ENCODE measurements at places on chromosomes 4 and X. TPM values are rescaled to one million over a fixed set of nuclear protein-coding genes. Genes with fewer than 3 reads are reported as not detected.
A peak's percentile ranks its signal among the peaks of the same experiment; 100 is the strongest.

BCOR gene
- total RNA-seq: 65.5 TPM

ARHGAP6 gene
- not detected for total RNA-seq

SUPT20HL2 gene
- not detected for total RNA-seq

CLDN34 gene
- not detected for total RNA-seq

KCNE5 gene
- 0.26 TPM for total RNA-seq

IGFBP7 gene
- total RNA-seq: not detected

KLHL13 gene
- 1.3 TPM for total RNA-seq

ERAS gene
- not detected for total RNA-seq

TMEM31 gene
- total RNA-seq: not detected

SPRY1 gene
- 58.1 TPM for total RNA-seq

XPNPEP2 gene
- total RNA-seq: 0.24 TPM

GRCh38 chr4:107131295-107131694 is 95.2 kb upstream of the DKK2 start:
- no peak for DNase-seq

DNA sequence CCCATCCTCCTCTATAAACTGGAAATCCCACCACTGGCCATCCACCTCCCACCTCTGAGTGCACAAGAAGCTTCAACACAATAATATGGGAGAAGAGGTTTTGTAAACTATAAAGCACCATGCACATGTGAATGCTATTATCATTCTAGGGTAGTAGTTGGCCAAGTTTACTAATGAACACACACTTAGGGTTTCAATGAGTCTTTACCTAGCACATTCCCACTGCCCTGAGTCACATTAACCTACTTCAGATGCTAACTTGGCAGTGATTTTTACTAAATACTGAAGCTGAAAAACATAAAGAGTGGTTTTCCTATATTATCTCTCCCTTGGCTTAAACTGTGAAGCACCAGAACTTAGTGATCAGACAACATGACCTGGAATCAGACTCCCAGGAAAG is 93.9 kb downstream of the SH3KBP1 start:
- DNase-seq: no peak

DNA sequence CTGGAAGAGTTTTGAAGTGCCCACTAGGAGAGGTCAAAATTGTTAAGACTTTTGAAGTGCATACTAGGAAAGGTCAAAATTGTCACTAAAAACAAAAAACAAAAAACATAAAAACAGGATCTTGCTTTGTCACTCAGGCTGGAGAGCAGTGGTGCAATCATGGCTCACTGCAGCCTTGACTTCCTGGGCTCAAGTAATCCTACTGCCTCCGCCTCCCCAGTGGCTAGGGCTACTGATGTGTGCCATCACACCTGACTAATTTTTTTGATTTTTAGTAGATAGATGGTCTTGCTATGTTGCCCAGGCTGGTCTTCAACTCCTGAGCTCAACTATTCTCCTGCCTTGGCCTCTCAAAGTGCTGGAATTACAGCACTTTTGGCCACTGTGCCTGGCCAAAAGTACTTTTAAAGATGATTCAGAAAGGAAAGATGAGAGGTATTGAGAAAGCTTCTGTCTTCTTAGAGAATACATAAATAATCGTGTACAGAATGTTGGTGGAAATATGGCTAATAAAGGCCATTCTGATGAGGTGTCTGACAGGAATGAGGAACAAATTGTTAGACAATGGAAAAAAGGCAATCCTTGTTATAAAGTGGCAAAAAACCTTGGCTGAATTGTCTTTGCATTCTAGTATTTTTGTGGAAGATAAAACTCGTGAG is 43.3 kb upstream of the STX18 start:
- no peak for DNase-seq

DNA sequence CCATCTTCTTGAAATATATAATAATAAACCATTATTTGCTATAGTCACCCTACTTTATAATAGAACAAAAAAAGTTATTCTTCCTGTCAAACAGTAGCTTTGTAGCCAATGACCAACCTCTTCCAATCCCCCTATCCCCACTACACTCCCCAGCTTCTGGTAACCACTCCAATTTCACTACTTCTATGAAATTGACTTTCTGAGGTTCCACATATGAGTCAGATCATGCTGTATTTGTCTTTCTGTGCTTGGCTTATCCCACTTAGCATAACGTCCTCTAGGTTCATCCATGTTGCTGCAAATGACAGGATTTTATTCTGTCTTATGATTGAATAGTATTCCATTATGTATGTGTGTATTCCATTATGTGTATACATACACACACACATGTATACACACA is 809.7 kb upstream of the NDST4 start:
- no peak for DNase-seq

DNA sequence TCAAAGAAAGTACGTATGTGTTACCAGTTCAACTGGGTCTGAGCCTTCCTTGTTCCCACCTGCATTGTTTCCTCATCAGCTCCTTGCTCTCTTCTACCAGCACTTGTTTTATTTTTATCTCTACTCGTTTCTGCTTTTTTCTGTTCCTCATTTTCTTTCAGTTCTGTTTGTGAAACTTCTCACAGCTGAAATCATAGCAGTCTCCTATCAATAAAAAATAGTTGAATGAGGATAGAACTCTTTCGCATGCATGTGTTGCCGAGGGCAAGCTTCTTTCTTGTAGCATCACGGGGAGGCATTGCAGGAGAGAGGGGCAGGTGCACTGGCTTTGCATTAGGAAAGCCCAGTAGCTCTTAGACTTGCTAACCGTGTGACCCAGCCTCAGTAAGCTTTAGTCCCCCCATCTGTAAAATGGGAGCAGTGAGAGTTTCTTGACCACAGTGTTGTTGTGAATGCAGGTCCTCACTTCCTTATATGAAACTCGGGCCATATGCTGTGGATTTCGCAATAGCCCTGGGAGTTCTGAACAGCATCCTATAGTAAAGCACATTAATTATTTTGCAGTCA is 24.7 kb downstream of the OFD1 start:
- no peak for DNase-seq

DNA sequence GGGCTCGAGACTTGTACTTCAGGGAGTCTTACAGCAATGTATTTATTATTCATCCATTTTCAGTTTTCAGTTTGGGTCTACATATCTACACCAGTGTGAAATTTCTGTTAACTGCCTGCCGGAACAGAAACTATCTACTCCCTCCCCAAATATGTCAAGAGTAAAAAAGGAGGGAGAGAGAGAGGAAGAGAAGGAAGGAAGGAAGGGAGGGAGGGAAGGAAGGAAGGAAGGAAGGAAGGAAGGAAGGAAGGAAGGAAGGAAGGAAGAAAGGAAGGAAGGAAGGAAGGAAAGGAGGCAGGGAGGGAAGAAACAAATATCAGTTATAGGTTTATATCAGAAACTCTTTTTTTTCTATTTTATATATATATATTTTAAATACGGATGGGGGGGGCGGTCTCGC is 12.6 kb downstream of the RPL39 start:
- no peak for DNase-seq

- DNase-seq: no peak
Observed at GRCh38 chrX:109990582-109991276, 12.2 kb upstream of the TMEM164 start.

DNA sequence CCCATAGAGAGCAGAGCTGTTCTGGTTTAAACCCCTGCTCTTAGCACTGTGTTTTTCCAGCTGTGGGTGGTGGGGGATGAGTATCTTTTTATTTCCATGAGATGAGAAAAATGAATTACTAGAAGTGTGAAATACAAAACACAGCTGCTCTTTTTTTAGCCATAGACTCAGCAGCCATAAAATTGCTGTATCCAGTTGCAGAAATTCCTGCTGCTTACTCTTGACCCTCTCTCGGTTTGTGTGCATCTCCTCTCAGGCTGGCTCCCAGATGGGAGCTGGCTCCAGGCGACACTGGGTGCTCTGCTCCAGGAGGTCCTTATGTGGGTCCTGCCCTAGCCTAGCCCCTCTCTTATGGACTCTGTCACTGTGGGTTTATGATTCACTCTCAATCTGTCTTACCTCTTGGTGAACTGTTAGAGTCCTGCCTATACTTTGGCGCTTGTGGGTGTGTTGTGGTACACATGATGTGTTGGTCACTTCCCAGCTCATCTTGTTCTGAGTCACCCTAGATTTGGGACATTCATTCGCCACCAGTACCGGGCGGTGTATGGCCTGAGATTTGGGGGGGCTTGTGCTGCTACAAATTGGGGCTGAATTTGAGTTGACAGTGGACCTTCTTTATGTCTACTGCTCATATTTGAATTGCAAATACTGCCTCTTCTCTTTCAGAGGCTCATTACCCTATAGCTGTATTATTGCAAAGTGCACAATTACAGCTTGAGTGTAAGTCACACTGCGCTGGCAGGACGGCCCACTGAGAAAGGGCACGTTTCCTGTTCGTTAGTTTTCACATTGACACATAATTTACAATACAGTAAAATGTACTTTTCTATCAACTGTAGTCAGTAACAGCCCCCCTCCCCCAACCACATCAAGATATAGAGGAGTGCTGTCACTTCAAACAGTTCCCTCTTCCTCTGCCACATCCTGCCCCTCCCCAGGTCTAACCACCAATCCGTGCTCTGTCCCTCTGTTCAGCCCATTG is 46.9 kb upstream of the MSANTD1 start:
- DNase-seq: peak; percentile 78

- no peak for DNase-seq
Observed at GRCh38 chr4:121881158-121881557, 10.9 kb upstream of the BBS7 start.

DNA sequence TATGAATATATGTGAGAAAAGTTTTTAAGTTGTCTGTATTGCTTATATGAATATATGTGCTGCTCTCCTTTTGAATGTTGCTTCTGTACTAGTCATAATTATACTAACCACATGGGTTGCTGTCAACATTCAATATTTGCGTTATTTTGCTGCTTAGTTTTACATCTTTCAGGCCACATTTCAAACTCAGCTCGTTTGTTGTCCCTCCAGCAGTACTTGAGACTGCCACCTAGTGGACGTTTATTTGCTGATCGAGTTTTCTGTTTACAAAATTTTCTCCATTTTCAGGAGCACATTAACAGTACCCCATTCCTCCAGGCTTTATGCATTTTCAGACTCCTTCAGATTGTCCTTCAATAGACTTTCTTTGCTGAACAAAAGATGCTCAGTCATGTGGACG is 75.8 kb downstream of the NUDT11 start:
- DNase-seq: peak; percentile 32

DNA sequence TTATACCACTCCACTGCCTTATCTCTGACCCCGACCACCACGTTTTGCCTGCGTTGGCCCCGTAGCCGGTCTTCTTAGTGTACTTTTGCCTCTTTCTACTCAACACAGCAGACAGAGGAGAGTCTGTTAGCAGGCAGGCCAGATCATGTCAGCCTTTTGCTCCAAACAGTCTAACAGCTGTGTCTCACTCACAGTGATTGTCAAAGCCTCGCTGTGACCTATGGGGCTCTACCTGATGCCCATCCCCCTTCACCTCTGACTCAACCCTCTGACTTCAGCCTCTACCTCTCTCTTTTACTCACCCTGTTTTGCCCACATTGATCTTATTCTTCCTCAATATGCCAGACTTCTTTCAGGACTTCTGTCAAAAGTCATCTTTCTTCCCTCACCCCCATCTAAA is 127.1 kb downstream of the TRIML1 start:
- no peak for DNase-seq

- peak; percentile 47 for DNase-seq
Observed at GRCh38 chr4:15771216-15772058, 6.7 kb upstream of the CD38 start.

GRCh38 chr4:31068257-31069075 is 348.3 kb downstream of the PCDH7 start:
- no peak for DNase-seq

DNA sequence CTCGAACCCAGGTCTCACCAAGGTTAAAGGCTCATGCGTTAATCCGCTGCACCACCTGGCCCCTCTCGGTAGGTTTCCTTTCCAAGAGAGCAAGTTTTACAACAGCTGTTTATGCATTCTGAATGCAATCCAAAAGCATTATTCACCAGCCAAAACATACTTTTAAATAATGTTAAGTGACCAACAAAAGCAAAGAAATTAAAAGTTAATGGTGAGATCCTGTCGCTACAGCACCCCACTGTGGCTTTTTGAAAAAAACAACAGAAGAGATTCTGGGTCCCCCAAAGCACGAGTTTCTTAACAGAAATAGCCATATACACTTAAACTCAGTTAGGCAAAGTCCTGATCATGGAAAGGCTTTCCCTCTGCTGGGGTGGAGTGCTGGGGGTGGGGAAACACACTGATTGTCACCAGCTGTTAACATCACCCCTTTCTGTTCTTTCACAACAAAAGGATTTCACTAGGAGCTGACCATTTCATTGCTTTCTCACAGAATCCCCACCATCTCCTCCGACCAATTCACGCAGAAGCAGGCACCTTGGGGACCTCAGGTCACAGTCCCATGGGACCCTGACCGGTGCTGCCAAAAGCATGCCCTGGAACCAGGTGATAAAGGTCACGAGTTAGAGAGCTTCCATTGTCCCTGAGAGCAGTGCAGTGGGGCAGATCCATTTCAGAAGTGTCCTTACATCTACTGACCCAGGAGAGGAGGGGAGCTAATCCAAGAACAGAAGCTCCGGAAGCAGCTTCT is 51.2 kb downstream of the ZNF827 start:
- DNase-seq: no peak

- no peak for DNase-seq
Observed at GRCh38 chr4:98385831-98386230, 124.6 kb downstream of the RAP1GDS1 start.

DNA sequence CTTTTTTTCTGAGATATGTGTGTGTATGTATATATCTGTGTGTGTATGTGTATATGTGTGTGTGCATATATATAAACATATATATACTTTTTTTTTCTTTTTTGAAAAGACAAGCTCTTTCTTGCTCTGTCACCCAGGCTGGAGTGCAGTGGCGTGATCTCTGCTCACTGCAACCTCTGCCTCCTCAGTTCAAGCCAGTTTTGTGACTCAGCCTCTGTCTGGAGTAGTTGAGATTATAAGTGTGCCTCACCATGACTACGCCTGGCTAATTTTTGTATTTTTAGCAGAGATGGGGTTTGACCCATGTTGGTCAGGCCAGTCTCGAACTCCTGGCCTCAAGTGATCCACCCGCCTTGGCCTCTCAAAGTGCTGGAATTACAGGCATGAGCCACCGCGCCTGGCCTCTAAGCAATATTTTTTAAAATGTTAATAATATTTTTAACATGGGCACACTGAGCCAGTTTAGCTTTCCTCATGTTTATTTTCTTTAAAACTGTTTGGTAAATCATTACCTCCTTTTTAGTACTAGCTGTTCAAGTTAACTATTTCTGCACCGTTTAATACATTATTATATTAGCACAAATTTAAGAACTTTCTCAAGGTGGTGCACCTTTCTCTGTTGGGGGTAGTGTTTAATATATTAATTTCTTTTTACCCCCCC is 33.3 kb downstream of the BBS12 start:
- DNase-seq: no peak

GRCh38 chr4:48375651-48376304 is 34.4 kb downstream of the SLAIN2 start:
- DNase-seq: no peak

DNA sequence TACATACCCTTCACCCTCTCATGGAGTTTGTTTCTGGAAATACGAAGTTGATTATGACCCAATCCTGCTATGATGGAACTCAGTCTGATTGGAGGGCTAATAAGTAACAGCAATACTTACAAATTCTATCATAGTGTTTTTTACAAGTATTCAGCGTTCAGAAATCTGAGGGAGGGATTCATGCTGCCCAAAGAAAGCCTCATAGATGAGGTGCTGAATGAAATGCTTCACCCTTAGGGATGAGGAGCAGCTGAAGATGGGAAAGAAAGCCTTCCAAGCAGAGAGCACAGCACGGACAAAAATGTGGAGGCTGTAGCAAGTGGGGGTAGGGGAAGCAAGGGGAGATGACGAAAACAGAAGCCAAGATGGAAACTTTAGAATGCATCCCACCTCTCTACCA is 27.9 kb upstream of the TBC1D1 start:
- DNase-seq: no peak

GRCh38 chr4:77800483-77801259 is 18.5 kb downstream of the CNOT6L start:
- no peak for DNase-seq

All from activated T-cell treated with anti-CD3 and anti-CD28 coated beads, Interleukin-2, amount 50 U/mL, for 72 hours (primary cell).